Activated CD4-positive, alpha-beta T cell treated with anti-CD3 and anti-CD28 coated beads, Interleukin-2, amount 10 ng/mL, durations not matched to agents 7 days and 5 days (primary cell): ENCODE measurements at places on chromosomes 3 and 15. TPM values are rescaled to one million over a fixed set of nuclear protein-coding genes. Genes with fewer than 3 reads are reported as not detected.

The ZBTB47 gene
- 0.21 TPM for total RNA-seq

DNA sequence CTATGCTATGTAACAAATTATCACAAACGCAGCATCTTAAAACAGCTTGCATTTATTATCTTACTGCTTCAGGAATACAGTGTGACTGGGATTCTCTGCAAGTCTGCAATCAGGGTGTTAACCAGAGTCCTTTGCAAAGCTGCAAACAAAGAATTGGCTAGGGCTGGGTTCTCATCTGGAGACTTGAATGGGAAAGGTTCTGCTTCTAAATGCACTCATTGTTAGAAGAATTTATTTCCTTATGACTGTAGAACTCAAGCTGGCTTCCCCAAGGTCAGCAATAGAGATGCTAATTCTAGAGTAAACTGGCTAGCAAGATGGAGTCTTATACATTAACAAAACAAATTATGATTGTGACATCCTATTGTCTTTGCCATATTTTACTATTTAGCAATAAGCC, 673.7 kb downstream of the DIPK2A start:
- DNase-seq = no peak
- H3K27ac ChIP-seq = no peak overlapping the region
- no peaks in the 10 kb centered on the region for H3K27me3 ChIP-seq

DNA sequence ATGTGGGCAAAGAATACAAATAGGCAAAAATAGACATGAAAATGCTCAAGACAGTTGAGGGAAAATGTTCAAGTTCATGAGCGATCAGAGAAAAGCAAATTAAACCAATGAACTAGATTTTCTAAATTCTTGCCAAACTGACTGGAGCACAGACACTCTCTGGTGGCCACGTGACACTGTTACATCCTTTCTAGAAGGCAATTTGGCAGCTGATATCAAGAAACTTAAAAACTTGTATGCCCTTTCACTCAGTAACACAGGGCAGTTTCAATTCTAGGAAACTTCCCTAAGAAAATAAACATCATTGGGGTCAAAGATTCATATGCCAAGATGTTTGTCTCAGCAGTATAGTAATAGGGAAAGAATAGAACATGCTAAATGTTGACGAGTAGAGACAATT, 52.2 kb downstream of the ABHD5 start:
- H3K27me3 ChIP-seq = peaks cover 2% of the 10 kb centered on the region
- no peak for DNase-seq
- H3K27ac ChIP-seq = no peak overlapping the region
- no peaks in the 10 kb centered on the region for H3K36me3 ChIP-seq
- H3K4me3 ChIP-seq = no peak overlapping the region

DNA sequence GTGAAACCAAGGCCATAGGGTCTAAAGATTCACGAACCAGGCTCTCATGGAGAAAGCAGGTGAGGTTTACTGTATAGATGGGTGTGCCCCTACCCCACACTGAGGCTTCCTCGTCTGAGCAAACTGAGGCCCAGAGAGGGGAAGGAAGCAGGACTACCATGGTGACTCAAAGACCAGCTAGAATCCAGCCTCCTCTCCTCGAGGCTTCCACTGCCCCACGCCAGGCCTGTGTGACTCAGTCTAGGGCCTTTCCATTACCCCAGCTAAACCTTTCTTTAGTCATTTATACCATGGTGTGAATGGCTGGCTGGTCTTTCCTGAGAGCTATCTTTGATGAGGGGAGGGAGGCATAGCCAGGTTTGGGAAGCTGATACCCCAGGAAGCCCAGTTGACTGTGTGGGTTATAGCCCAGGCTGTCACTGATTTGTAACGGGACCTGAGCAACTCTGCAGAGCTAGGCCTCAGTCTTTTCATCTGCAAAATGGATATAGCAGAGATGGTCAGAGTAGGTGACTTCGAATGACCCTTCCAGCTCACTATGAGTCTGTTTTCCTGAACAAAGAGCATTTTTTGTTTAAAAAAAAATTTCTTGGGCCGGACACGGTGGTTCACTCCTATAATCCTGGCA, 3.0 kb upstream of the RHO start:
- no peak for DNase-seq
- no peaks in the 10 kb centered on the region for H3K36me3 ChIP-seq
- no peak overlapping the region for H3K27ac ChIP-seq
- H3K4me1 ChIP-seq = no peaks in the 10 kb centered on the region
- H3K27me3 ChIP-seq = no peaks in the 10 kb centered on the region

GRCh38 chr15:78684657-78685056, 43.6 kb upstream of the CHRNB4 start:
- H3K4me1 ChIP-seq = no peaks in the 10 kb centered on the region
- H3K4me3 ChIP-seq = no peak overlapping the region
- H3K36me3 ChIP-seq = no peaks in the 10 kb centered on the region

- no peaks in the 10 kb centered on the region for H3K4me1 ChIP-seq
- H3K27ac ChIP-seq = no peak overlapping the region
- no peaks in the 10 kb centered on the region for H3K27me3 ChIP-seq
- H3K4me3 ChIP-seq = no peak overlapping the region
These were observed 56.9 kb upstream of the PHLDB2 start for GRCh38 chr3:111802163-111802625.

DNA sequence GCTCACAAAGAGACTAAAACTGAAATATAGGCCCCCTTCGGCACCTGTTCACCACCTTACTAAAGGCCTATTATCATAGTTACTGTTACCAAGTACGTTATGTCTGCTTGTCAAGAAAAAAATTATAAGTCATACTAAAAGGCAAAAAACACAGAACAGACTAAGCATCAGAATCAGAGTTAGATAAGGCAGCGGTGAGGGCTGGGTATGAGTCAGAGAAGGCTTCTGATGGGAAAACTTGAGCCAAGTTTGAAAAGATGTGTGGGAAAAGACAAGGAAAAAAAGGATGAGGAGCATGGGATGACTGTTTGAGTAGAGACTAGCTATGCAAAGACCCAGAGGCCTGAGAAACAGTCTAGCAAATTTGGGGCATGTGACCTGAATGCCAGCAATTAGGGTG, 387.2 kb upstream of the SGO1 start:
- no peak for DNase-seq
- no peaks in the 10 kb centered on the region for H3K4me1 ChIP-seq
- H3K36me3 ChIP-seq = no peaks in the 10 kb centered on the region
- no peak overlapping the region for H3K27ac ChIP-seq
- H3K27me3 ChIP-seq = no peaks in the 10 kb centered on the region

DNA sequence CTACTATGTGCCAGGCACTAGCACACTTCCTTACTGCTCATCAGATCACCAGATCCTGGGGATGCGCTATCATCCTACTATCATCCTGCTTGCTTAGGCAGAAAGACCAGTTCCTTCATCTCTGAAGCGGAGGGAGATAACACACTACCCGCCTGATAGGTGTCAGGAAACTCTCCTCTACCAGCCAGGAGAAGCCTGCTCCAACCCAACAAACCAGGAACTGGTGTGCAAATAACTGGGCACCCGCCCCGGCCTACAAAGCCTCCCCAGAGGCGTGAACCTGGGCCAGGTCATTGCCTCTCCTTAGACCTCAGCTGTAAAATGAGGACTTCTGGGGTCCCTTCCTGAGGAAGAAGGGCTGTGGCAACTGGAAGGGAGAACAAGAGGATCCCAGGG, 61.5 kb downstream of the HOMER2 start:
- no peaks in the 10 kb centered on the region for H3K36me3 ChIP-seq
- DNase-seq = no peak
- no peaks in the 10 kb centered on the region for H3K4me1 ChIP-seq
- H3K27ac ChIP-seq = no peak overlapping the region
- no peak overlapping the region for H3K4me3 ChIP-seq
- H3K27me3 ChIP-seq = peaks cover 3% of the 10 kb centered on the region

DNA sequence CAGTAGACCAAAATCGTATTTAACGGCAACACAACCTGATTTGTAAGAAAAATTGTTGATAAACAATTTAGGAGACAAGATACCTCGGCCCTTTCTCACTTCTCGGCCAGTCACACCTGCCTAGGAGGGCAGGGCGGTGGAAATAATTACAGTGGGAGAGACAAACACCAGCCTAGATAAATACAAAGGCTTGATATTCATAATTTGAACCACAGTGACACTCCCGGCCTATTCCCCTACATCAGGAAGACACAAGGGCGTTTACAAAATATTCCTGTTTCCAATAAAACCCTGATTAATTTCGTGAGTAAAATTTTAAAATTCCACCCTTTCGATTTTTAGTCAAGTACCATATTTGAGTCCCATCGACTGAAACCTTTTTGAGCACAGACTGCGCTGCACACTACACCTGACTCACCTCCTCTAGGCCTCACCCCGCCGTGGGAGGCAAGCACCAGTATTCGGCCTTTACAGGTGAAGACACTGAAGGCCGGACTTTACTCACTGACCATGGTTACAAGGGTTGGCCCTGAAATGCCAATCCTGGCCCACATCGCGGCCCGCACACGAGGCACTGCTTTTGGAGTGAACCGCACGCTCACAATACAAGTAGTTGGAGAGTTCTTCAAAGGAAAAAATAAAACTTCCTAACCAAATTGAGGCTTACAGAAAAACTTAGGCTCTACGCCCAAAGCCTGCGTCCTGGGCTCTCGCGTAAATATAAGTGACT, 794 bp downstream of the ARPP19 start:
- peaks cover 41% of the 10 kb centered on the region for H3K4me1 ChIP-seq
- peak; percentile 31 for DNase-seq
- H3K4me3 ChIP-seq = peak overlapping the region; percentile 90

GRCh38 chr3:58116985-58117384, 93.8 kb downstream of the DNASE1L3 start:
- H3K4me3 ChIP-seq = no peak overlapping the region
- DNase-seq = no peak
- H3K27me3 ChIP-seq = no peaks in the 10 kb centered on the region
- H3K4me1 ChIP-seq = peaks cover 32% of the 10 kb centered on the region
- peaks cover 36% of the 10 kb centered on the region for H3K36me3 ChIP-seq

DNA sequence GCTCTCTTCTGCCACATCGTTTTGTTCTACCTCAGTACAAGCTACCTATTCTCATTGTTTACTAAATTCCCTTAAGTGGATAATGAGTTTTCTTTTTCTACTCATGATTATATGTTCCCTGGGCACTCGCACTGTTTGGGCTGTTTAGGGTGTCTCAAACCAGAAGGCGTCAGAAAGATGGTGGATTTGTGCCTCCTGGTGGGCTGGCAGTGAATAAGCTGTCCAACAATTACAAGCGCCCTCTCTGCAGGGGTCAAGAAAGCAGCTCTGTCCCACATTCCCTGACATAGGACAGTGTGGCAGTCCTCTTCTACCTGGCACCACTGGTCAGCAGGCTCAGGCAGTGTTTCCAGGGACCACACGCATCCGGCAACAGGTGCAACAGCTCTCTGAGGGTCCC, 173.4 kb upstream of the PPP2R3A start:
- H3K27me3 ChIP-seq = no peaks in the 10 kb centered on the region
- H3K36me3 ChIP-seq = no peaks in the 10 kb centered on the region
- H3K27ac ChIP-seq = no peak overlapping the region
- H3K4me1 ChIP-seq = no peaks in the 10 kb centered on the region
- H3K4me3 ChIP-seq = no peak overlapping the region

- H3K36me3 ChIP-seq = no peaks in the 10 kb centered on the region
- no peak for DNase-seq
- no peak overlapping the region for H3K27ac ChIP-seq
- H3K4me1 ChIP-seq = no peaks in the 10 kb centered on the region
- no peaks in the 10 kb centered on the region for H3K27me3 ChIP-seq
These were observed 191.9 kb upstream of the POU1F1 start for GRCh38 chr3:87468235-87468634.
